ENCODE measurements at places on chromosomes 7 and 10.

- no peak for DNase-seq
Measured at GRCh38 chr7:44050915-44051560, 6.5 kb downstream of the DBNL start.

DNA sequence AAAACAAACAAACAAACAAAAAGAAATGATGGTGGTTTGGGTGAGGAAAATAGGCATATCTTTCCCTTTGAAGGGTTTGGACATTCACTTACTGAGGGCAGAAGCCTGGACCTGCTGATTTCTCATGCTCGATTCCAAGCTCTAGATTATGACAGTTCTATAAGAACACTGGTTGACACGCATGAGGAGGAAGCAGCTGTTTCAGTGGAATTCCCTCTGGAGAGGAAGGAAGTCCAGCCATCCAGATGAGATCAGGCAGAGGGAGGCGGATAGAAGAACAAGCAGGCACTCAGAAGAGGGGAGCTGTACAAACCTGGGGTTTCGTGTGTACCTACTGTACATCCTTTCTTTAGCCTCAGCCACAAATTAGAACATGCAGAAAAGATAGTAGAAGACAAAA lies 691.9 kb downstream of the INHBA start:
- DNase-seq = no peak

- no peak for DNase-seq
Measured at GRCh38 chr10:71763352-71764127, 9.8 kb downstream of the VSIR start.

DNA sequence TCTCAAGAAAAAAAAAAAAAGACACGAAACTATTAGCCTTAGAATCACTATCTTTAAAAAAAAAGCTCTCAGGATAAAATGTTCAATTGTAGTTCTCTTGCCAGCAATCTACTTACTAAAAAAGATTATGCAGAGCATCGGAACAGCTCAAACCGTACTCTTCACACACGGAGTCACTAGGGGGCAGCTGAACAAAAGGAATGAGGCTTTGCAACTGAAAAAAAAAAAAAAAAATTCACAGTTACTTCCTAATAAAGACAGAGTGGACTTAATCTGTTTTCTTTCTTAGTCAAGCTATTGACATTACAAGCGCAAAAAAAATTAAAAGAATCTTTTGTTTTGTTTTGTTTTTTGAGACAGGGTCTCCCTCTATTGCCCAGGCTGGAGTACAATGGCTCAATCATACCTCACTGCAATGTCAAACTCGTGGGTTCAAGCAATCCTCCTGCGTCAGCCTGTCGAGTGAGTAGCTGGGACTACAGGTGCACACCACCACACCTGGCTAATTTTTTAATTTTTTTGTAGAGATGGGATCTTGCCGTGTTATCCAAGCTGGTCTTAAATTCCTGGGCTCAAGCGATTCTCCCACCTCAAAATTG lies 11.5 kb downstream of the PMS2 start:
- peak; percentile 29 for DNase-seq

DNA sequence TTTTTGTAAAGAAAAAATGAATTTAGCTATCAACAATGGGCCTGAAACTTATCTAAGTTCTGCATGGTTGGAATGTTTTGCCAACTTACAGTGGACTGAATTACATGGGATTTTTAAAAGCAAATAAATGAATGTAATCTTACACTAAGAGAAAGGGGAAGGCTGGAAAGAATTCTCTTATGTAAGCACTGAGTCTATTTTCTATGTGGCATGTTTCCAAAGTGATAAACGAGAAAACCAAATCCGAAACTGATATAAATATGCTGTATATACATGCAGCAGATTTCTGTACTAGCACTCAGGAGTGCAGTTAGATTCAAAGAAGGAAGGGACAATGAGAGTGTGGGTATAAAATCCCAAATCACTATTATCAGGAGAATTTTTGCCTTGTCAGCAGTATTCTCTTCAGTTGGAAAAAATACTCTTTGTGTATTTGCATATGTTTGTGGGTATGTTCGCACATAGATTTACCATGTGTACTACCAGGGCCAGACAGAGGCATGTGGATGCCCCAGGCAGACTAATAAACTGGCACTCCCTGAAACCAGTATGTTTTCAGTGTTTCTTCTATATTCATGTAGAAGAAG lies 334.3 kb upstream of the SEMA3D start:
- DNase-seq = no peak

DNA sequence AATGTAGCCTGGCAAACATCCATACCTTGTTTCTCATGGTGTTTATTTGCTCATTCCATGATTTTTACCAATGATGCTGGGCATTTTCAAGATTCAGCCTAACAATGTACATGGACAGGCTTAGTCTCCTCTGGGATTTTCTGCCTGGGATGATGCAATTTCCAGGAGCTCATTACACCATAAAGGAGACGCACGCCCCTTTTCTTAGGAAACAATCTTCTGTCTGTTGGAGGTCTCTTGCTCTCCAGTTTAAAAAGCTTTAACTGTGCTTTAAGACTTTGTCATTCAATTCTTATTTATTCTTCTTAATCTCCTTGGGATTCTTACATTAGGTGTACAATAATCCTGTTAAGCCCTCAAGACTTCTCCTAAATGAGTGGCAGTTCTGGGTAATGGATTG lies 150.3 kb upstream of the NRP1 start:
- peak; percentile 67 for DNase-seq

DNA sequence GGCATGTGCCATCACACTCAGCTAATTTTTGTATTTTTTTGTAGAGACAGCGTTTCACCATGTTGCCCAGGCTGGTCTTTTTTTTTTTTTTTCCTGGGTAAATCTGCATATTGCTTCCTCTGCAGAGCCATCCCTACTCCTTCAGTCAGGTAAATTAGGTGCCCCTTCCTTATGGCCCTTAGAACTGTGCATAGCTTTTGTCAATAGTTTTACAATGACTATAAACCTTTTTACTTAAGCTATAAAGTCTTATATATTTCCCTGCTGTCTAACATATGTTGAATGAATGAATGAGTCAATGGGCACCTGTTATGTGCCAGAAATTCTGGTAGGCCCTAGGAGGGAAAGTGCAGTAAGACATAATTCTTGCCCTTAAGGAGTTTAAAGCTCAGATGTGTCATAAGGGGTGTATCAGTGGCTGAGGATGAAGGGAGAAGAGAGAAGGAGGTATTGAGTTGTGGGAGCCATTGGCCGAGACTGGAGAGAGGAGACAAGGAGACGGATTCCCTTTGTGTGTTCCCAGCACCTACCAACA lies 30.6 kb upstream of the UBE2D1 start:
- no peak for DNase-seq

DNA sequence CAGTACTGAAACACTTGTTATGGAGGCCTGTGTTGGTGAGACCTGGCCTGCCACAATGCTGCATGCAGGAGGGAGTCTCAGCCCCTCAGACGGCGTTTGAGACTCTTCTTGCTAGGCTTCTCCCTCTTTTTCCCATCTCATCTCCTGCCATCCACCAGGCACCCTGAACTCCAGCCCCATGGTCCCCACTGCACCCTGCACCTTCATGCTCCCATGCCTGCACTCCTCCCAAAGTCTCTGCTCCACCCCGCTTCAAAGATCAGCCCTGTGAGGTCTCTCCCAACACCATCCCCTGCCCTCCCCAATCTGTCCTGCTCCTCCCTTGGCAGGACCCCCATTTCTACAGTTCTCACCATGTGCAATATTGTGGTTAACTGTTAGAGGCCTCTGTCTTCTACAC lies 61.7 kb downstream of the VOPP1 start:
- DNase-seq = no peak

- no peak for DNase-seq
Measured at GRCh38 chr10:11181978-11182377, 164.3 kb downstream of the CELF2 start.

GRCh38 chr10:49798275-49798674 lies 36.2 kb upstream of the OGDHL start:
- DNase-seq = no peak

DNA sequence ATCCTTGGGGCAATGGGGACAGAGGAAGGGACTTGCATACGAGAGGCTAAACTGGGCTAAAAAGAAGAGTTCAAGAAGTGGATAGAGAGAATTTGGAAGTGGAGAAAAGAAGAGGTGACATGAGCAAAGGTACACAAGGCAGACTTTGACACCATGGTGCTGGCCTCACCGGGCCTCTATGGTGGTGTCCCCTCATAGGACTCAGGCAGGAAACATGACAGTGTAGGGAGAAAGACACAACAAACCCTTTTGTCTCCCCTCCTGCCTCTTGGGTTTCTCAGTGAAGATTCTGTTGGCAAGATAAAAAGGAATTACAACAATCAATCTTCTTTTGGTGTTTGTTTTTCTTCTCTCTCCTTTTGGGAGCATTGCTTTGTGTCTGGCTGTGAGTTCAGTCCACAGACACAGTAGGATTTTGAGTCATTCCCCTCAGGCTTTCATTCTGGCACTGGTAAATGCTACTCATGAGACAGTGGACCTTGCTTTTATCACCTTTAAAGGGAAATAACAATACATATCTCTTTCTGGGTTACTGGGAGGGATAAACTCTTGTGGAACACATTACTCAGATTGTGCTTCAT lies 827.7 kb downstream of the TNS3 start:
- peak; percentile 41 for DNase-seq

GRCh38 chr10:53765311-53765710 lies 992.7 kb upstream of the MBL2 start:
- no peak for DNase-seq

- DNase-seq = no peak
Measured at GRCh38 chr10:112000466-112000865, 183.1 kb downstream of the GPAM start.

DNA sequence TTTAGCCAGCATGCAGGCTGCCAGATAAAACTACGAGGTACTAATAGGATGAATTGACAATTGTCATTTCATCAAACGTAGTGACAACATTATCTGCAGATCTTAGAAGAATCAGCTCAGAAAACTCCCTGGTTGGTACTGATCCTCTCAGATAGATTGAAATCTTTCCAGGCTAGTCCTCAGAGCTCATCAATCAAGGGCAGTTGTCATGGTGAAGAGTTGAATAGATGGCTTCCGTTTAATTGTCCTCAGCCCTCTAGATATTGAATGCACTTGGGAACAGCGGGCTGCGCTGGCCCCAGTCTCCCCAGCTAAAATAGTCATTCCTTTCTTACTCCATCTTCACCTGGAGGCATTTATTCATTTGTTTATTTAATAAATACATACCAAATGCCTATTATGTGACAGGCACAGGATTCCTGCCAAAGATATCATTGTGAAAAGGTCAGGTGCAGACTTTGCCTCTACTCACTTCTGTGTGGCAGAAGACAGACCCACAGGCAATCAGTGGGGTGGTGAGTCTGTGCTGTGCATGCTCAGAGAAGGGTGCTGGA lies 1081.6 kb downstream of the TYW1 start:
- DNase-seq = no peak

DNA sequence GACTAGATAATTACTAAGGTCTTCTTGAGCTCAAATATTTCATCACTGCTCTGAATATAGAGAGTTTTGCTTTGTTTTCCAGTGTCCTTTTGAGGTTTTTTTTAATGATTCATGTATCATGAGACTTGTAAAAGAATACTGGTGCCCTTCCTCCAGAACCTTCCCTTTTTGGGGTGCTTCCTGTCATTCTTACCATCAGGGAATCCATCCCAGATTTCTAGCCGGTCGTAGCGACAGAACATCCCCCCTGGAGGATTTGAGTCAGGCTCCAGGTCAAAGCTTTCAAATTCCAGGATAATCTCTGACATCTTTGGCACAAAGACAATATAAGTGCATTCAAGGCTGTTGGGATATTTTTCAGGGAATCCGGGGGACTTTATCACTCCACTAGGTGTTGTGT lies 71.0 kb downstream of the NRP1 start:
- no peak for DNase-seq

DNA sequence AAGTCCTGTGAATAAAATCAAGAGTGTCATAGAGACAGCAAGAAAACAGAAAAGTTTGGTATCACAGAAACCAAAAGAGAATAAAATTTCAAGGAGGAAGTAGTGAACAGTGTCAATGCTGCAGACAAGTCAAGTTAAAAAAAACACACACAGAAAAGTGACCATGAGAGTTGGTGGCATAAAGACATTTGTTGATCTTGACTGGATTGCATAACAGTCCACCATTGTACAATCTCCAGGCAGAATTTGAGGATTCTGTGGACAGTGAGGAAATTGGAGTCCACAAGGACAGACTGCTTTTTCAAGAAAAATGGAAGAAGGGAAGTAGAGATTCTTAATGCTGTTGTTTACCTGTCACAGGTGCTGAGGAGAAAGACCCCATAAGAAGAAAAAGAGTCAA lies 412.5 kb downstream of the PLXDC2 start:
- DNase-seq = no peak

DNA sequence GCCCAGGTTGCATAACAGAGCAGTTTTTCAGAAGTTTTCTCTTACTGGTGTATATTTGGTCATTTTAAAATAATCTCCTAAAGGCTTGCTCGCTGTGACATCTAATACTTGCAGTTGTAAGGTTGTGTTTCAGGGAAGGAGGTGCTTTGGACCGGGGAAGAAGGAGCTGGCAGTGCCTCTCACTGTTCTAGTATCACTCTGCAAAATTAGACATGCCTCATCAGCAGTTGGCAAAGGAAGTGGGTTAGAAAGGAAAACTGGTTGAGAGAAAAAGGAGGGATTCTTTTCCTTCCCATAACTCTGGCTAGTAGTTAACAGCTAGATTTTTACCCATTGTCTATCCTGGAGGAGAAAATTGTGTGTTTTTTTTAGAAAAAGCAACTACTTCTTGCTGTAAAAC lies 34.8 kb downstream of the CUL1 start:
- no peak for DNase-seq

- DNase-seq = no peak
Measured at GRCh38 chr10:2817940-2818636, 249.3 kb upstream of the PFKP start.

DNA sequence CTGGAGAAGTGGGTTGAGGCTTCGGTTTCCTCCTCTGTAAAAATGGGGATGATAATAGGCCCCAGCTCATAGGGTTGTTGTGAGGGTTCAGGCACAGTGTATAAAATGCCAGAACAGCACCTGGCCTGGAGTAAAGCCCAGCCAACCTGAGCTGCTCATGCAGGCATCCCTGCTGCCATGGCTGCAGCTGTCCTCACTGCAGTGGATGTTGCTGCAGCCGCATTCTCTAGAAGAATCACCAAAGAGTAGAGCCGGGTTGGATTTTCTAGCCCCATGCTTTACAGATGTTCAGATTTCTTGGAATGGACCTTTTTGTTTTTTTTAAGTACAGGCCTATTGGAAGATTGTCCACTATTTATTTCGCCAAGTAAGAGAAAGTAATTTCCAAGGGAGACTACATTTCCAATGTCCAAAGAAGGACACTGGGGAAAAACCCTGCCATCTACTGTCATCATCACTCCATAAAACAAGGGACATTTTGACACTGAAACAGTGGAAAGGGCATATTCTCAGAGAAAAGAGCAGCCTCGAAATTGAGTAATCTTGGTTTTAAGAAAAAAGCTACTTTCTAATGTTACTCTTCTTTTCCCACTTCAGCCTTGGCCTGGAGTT lies 147.5 kb upstream of the TCF7L2 start:
- no peak for DNase-seq

DNA sequence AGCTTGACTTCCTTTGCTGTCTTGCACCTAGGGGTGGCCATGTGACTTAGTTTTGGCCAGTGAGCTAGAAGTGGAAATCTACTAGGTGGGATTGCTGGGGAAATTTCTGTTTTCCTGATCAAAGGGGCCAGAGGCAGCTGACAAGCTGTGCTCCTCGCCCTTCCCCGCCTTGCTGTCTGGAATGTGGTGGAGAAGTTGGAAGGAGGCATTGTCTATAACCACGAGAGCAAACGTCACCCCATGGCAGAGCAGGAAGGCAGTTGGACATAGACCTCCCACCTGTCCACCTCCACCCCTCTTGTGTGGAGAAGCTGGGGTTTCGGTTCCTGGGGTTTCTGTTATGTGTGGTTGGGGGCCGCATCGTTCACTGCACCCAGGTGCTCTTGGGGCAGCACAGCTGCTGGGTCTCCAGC lies 7.3 kb downstream of the SFRP5 start:
- no peak for DNase-seq
